NCI-H2081 treated with DMSO at 0.1 percent for 48 hours (cell line): ENCODE measurements at places on chromosomes 13 and 19.

GRCh38 chr19:50515168-50515561 lies 1.5 kb upstream of the ASPDH start:
- DNase-seq: no peak

DNA sequence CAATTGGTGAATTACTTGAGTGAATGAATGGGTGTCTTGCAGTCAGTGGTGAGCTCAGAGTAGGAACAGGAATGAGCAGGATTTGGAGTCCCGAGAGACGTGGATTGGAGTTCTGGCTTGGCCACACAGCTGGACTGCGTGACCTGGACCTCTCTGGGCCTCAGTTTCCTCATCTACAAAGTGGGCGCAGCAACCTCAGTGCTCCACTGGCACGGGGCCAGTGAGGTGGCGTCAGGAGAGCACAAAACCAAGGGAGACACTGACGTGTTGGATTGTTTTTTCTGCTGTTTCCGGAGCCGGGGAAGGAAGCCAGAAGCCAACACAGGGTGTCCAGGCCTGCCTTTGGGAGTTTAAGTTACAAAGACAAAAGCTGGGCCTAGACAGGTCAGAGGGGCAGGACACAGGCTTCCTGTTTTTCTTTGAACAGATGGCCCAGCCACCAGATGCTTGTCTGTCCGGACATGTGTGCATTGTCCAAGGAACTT lies 6.5 kb upstream of the DOCK6 start:
- no peak for DNase-seq

GRCh38 chr13:20441056-20441455 lies 84.6 kb downstream of the CRYL1 start:
- DNase-seq: no peak

- DNase-seq: no peak
Observed at GRCh38 chr13:92537471-92537870, 689.1 kb upstream of the GPC6 start.

GRCh38 chr19:48495396-48495795 lies 16.2 kb downstream of the LMTK3 start:
- DNase-seq: no peak

DNA sequence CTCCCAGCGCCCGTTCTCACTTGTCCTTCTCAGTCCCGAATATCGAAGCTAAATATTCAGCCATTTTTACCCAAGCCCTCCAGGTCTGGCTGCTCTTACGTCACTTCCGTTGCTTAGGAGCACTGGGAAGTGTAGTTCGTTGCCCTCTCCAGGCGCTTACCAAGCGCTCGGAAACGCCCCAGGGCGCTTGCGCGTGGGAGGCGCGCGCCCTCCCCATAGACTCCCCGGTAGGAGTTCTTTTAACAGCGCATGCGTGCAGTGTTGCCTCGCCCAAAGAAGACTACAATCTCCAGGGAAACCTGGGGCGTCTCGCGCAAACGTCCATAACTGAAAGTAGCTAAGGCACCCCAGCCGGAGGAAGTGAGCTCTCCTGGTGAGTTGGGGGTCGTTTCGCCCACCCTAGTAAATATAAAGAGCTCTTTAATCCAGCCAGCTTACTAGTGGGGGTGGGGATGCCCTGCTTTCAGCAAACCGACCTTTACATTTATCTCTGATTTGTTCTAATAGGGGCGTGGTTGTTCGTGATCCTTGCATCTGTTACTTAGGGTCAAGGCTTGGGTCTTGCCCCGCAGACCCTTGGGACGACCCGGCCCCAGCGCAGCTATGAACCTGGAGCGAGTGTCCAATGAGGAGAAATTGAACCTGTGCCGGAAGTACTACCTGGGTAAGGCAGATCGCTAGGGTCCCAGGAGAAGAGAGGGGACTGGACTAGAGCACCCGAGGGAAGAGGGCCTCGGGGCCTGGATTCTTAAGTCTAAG lies at the start of the genes PSENEN and U2AF1L4:
TSS of gene PSENEN (plus strand) at position 324 of the 759 bp plus-strand sequence. CDS start at position 604, 280 bp downstream.
TSS of gene U2AF1L4 (minus strand) at position 91 of the 759 bp plus-strand sequence. CDS start at position 64, 27 bp downstream.
- DNase-seq: peak; percentile 90

GRCh38 chr13:26007261-26008125 lies 44.3 kb downstream of the SHISA2 start:
- DNase-seq: no peak

DNA sequence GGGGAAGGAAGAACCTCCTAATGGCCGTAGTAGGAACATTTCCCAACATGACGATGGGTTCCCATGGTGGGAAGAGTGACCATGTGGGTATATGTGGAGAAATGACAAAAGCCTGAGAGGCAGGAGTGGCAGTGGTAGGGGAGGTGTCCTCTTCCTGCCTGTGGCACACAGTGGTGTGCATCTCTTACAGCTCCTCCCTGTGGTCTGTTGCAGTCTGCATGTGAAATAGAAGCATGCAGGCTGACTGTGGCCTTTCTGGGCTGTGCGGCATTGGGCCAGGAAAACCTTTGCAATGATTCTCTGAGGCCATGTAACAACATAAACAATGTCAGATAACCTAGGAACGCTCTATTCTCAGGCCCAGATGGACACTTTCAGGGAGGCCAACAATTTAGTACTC lies 84.0 kb downstream of the LACC1 start:
- DNase-seq: no peak

DNA sequence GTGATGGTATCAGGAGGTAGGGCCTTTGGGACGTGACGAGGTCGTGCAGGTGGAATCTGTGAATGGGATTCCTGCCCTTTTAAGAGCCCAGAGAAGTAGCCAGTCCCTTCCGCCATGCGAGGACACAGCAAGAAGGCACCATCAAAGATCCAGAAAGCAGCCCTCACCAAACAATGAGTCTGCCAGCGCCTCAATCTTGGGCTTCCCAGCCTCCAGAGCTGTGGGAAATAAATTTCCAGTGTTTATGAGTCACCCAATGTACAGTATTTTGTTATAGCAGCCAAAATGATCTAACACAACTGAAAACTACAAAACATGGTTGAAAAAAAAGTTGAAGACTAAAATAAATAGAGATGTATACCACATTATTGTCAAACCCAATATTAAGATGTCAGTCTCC lies 16.9 kb upstream of the LAMP1 start:
- DNase-seq: no peak

DNA sequence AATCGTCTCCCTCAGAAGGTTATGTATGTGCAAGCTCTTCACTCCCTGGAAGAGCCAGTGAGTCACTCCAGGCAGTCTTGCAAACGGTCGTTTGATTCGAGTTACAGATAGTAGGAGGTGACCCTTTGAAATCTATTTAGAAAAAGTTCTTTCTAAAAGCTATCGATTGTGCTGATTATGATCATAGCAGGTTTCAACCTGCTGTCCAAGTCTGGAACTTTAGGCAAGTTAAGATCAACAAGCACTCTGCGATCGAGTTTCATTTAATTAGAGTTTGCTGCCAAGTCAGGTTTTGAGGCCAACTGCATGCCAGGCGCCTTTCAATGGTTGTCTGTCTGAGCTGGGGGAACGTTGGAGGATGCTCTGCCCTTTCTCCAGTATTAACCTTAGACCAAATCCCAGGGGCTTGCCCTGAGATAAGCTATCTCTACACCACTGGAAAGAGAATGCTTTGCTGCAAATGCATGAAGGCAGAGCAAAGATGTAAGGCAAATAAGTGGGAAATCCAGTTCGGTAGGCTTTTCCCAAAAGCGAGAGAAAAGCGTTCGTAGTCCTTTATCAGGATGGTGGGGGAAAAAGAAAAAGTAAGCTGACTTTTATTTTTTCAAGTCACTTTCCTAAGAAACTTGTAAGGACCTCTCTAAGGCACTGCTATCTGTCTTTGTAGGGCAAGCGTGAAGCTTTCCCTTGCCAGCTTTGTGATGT lies 287.5 kb downstream of the ATP8A2 start:
- no peak for DNase-seq

GRCh38 chr19:49216071-49216470 lies 58.5 kb downstream of the TRPM4 start:
- DNase-seq: no peak

GRCh38 chr19:32675720-32676185 lies at the start of gene RGS9BP:
Gene RGS9BP (plus strand): TSS chr19:32675848. CDS start chr19:32676264, 416 bp downstream.
- DNase-seq: no peak

DNA sequence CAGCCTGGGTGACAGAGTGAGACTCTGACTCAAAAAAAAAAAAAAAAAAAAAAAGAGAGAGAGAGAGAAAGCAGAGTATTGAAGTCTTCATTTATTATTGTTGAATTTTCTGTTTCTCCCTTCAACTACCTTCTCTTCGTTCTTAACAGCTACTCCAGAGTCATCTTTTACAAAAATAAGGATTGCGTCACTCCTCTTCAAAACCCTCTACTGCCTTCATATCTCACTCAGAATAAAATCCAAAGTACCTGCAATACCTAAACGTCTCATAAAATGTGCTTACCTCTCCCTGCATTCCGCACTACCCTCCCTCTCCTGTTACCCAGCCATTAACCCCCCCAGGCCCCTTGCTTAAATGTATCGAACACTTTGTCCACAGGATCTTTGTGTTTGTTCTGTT lies 17.4 kb upstream of the RPL21 start:
- no peak for DNase-seq

GRCh38 chr19:55642153-55643002 lies 1.1 kb upstream of the ZNF581 start:
- no peak for DNase-seq

DNA sequence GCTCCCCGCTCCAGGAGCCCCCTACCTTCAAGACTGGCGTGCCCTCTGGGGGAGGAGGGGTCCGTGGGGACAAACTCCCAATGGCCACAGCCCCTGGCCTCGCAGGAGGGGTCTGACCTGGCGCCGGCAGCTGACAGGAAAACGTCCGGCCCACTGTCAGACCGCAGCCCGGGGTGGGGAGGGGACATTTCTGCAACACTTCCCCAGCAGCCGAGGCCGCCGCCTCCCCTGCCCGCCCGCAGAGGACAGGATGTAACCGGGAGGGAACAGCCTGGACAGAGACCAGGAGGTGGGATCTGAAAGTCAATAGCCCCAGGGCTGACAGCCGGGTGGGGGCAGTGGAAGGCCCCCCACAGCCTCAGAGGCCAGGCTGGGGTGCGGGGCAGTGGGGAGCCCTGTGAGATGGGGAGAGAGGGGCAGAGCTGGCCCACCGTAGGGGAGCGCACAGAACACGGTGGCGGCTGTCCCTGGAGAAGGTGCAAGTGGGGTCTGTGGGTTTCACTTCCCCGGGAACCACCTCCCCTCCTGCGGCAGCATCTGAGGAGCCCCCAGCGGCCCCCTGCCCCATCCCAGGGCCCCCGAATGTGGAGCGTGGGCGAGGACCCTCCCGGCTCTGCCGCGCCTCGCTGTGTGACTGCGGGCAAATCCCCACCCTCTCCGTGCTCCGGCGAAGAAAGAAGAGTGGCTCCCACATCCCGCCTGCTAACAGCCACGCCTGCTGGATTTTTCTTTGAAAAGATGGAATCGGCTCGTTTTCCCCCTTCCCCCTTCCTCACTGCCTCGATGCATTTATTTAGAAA lies at the start of gene PEAK3:
TSS of gene PEAK3 (minus strand) at position 114 of the 800 bp plus-strand sequence. CDS start 1,244 bp downstream, outside the sequence.
- DNase-seq: no peak

GRCh38 chr19:1237027-1237659 lies 662 bp downstream of the CBARP start:
- DNase-seq: no peak

DNA sequence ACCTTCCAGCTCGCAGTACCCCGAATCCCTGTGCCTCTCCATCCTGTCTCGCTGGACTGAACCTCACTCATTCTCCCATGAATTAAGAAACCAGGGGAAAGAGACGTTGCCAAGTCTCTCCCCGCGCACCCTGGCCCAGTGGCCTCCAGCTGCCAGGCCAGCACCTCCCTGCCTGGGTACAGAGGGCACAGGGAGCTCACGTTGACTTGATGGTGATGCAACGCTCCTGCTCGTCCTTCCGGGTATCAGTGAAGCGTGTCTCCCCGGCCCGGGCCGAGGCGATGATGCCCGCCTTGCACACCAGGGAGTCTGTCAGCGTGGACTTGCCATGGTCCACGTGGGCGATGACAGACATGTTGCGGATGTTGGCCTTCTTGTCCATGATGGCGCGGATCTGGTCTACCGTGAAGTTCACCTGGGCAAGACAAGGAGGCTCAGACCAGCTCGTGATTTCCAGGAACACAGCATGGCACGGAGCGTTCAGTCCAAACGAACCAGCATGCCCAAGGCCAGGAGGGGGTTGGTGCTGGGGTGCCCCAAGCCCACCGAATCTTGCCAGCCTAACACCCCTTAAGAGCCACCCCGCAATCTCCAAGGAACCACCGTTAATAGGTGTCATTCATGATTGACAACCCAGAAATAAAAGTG lies 1.2 kb downstream of the EEF2 start:
- no peak for DNase-seq

- no peak for DNase-seq
Observed at GRCh38 chr13:38897521-38897920, 93.1 kb downstream of the STOML3 start.

GRCh38 chr13:103852036-103852435 lies 785.8 kb upstream of the SLC10A2 start:
- DNase-seq: no peak

- DNase-seq: no peak
Observed at GRCh38 chr19:5635427-5635826, 12.5 kb downstream of the SAFB start.

GRCh38 chr19:14405758-14406644 lies 13.1 kb downstream of the DDX39A start:
- DNase-seq: peak; percentile 37

- no peak for DNase-seq
Observed at GRCh38 chr19:23415561-23416191, 20.4 kb upstream of the ZNF91 start.

- DNase-seq: no peak
Observed at GRCh38 chr13:38228322-38228721, 121.3 kb upstream of the UFM1 start.

GRCh38 chr19:4376671-4376990 lies 23.7 kb downstream of the SH3GL1 start:
- DNase-seq: no peak

DNA sequence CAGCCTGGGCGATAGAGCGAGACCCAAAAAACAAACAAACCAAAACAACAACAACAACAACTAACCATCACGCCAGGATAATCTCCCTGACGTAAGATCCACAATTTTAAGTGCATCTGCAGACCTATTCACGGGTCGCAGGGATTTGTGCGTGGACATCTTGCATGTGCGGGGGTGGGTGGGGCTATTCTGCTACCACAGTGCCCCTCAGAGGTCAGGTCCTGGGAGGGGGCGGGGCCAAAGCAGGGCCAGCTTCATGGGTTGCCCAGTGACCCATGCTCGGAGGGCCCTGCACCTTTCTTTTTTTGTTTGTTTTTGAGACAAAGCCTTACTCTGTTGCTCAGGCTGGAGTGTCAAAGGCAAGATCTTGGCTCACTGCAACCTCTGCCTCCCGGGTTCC lies 2.6 kb upstream of the CDC42EP5 start:
- no peak for DNase-seq

- DNase-seq: no peak
Observed at GRCh38 chr13:96898646-96899254, 95.5 kb downstream of the OXGR1 start.

GRCh38 chr19:11092181-11092538 lies 2.9 kb downstream of the LDLR start:
- DNase-seq: no peak

DNA sequence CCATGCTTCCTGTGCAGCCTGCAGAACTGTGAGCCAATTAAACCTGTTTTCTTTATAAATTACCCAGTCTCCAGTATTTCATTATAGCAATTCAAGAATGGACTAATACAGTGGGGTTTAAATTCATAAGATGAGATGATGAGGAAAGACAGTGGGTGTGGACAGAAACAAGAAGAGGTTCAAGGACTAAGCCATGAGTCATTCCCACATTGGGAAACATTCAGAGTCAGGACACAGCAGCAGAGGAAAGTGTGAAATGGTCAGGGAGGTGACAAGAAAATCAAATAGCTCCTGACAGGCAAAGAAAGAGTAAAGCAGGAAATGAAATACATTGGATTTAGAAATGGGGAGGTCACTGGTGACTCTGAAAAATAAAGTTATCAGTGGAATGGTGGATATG lies 9.1 kb downstream of the ZNF841 start:
- no peak for DNase-seq
